ENCODE measurements at places on chromosomes 3 and 15.

DNA sequence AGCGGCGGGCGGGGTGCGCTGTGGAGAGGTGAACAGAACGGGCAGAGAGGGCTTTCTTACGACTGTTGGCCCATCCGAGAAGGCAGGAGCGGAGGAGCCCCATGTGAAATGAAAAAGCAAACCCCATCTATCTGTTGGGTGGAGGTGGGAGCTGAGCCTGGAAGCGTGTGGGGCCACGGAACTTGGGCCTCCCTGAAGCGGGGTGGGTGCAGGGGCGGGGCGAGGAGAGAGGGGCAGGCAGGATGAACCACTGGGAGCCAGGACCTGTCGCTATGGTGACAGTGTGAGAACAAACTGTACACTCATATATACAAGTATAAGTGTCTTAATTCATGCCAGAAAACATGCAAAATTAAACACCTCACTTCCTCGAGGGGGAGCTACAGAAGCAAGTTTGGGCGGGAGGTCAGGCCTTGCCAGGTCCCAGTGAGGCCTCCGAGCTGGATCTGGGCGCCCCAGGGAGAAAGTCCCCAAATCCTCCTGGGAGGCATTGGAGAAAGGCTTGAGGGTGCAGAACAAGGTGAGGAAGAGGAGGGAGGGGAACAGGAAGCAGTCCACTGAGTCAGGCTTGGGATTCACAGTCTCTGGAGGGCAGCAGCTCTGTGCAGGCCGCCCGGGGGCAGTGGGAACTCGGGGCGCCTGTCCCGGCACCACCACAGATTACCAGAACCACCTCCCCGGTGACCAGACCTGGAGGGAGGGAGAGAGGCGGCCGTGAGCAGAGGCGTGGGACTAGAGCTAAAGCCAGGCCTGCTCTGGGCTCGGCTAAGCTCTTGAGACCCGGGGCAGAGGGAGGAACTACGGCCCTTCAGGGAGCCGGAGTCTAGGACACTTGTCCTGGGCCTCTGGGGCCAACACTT, 34.8 kb downstream of the RBPMS2 start:
- no peak for DNase-seq
- no peaks in the 10 kb centered on the region for H3K4me1 ChIP-seq
- no peak overlapping the region for H3K4me3 ChIP-seq

GRCh38 chr3:98732286-98733052, 30.7 kb upstream of the ST3GAL6 start:
- peak overlapping the region; percentile 60 for H3K4me3 ChIP-seq
- peak; percentile 43 for DNase-seq
- H3K27me3 ChIP-seq, result peaks cover 73% of the 10 kb centered on the region

DNA sequence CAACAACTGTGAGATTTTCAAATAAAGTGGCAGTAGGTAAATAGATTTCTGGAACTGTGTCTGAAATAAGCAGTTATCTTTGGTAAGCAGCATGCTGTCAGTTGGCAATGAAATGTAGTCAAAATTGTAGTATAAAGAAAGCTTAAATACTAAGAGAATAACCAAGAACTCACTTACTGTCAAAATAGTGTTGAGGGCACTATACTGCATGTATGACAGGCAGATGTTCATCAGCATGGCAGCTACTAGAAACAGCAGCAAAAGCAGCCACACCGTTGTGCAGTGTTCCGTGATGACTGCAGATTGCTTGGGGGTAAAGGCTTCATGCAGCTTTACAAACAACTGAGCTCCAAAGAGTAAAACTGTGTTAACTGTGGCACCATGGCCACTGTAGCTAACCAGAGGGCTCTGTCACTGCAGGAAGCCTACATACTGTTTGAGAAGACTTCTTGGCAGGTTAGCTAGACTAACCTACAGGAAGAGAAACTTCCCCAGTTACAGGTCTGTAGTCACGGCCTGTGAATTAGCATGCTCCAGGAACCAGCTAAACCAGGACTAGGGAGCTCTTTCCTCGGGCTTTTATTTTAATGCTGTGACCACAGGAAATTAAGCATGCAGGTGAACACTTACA, 459.7 kb downstream of the TBL1XR1 start:
- no peak for DNase-seq
- H3K36me3 ChIP-seq, result no peaks in the 10 kb centered on the region
- H3K4me1 ChIP-seq, result no peaks in the 10 kb centered on the region
- no peak overlapping the region for H3K4me3 ChIP-seq
- no peaks in the 10 kb centered on the region for H3K27me3 ChIP-seq
- H3K27ac ChIP-seq, result no peak overlapping the region

DNA sequence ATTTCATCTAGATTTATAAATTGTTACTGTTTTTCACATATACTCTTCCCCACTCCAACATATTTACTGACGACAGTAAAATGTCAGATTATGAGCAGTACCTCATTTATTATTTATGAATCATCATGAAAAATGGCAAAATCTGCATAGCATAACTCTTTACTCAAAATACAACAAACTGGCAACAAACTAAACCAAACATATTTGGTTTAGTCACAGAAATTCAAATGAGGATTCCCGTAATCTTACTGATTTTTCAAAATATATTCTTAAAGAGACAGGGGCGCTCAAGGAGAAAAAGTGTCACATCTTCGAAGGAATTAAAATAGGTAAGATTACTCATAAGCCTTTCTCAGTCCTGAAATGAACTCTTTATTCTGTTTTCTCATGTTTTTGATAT, 3.0 kb upstream of the GPR87 start:
- peak overlapping the region; percentile 20 for H3K27ac ChIP-seq
- H3K4me3 ChIP-seq, result no peak overlapping the region
- no peak for DNase-seq
- H3K36me3 ChIP-seq, result peaks cover 3% of the 10 kb centered on the region
- H3K4me1 ChIP-seq, result peaks cover 42% of the 10 kb centered on the region
- no peaks in the 10 kb centered on the region for H3K27me3 ChIP-seq

- H3K4me3 ChIP-seq, result no peak overlapping the region
- no peaks in the 10 kb centered on the region for H3K4me1 ChIP-seq
- no peaks in the 10 kb centered on the region for H3K27me3 ChIP-seq
- no peak for DNase-seq
- H3K27ac ChIP-seq, result no peak overlapping the region
Measured at GRCh38 chr3:25339225-25339624, 88.8 kb upstream of the RARB start.

DNA sequence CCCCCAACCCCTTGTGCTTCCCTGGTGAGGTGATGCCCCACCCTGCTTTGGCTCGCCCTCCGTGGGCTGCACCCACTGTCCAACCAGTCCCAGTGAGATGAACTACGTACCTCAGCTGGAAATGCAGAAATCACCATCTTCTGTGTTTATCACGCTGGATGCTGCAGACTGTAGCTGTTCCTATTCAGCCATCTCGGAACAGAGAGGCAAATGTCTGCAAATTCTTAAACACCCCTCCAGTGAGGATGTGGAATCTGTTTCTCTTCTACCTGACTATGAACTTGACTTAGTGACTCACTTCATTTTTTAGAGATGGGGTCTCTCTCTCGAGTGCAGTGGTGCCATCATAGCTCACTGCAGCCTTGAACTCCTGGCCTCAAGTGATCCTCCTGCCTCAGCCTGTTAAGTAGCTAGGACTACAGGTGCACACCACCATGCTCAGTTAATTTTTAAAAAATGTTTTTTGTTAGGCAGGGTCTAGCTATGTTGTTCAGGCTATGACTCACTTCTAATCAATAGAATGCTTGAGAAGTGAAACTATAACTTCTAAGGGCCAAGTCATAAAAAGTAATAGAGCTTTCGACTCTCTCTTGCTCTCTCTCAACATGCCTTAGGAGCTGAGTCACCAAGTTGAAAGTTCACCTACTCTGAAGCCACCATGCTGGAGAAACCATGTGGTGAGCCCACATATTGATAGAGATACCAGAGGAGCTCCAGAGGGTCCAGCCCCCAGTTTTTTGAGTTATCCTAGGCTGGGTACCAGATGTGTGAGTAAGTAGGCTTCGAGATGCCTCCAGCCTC, 11.5 kb upstream of the PARP14 start:
- H3K27me3 ChIP-seq, result peaks cover 3% of the 10 kb centered on the region
- DNase-seq, result peak; percentile 55
- H3K4me3 ChIP-seq, result no peak overlapping the region

DNA sequence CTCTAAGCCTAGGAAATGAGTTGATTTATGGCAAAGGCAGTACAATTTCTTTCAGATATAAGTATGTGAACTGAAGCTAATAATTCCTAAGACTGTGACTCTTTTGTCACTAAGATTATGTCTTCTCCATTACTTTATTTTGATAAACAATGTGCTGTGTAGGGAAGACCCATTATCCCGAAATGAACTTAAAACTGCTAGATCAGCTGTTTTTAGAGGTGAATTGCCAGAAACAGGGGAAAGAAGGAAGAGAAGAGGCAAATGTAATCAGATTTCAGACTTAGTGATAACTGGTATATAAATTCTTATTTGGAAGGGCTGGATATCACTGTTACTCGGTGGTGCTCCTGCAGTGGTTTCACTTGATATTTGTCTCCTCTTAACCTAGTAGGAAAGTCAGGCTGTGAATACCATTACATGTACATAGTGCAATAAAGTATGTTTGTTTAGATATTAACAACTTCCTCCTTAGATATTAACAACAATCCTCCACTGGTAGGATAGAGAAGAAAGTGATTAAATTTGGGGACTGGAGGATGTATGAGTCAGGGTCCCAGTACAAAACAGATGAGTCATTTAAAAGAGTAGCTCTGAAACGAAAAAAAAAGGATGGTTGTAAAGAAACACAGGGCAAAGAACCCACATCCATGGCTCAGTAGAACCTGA, 338.5 kb upstream of the KCNH8 start:
- peaks cover 2% of the 10 kb centered on the region for H3K27me3 ChIP-seq
- H3K4me1 ChIP-seq, result peaks cover 7% of the 10 kb centered on the region
- no peak for DNase-seq
- no peak overlapping the region for H3K4me3 ChIP-seq

GRCh38 chr15:68580883-68581155, 2.0 kb downstream of the CORO2B start:
- no peaks in the 10 kb centered on the region for H3K36me3 ChIP-seq
- H3K4me3 ChIP-seq, result no peak overlapping the region
- H3K27me3 ChIP-seq, result peaks cover 50% of the 10 kb centered on the region
- H3K27ac ChIP-seq, result no peak overlapping the region
- DNase-seq, result no peak
- H3K4me1 ChIP-seq, result peaks cover 7% of the 10 kb centered on the region

DNA sequence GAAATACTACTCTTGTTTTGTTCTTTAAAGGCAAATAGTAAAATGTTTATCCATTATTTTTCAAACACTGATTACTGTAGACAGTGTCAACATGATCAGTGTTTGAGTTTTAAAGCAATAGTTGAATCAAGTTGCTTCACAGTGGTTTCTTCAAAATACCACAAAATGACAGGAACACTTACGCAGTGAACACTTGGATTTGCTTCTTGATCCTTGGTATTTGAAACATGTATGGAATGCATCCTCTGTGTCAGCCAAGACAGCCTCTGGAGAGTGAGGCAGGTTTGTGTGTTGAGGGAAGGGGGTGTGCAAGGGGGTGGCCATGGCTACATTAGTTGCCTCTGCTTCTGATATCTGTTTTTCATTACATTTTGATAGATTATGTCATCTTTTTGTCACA, 413.0 kb downstream of the RBMS3 start:
- no peak overlapping the region for H3K27ac ChIP-seq
- H3K36me3 ChIP-seq, result no peaks in the 10 kb centered on the region
- H3K27me3 ChIP-seq, result peaks cover 3% of the 10 kb centered on the region
- no peaks in the 10 kb centered on the region for H3K4me1 ChIP-seq
- no peak overlapping the region for H3K4me3 ChIP-seq

DNA sequence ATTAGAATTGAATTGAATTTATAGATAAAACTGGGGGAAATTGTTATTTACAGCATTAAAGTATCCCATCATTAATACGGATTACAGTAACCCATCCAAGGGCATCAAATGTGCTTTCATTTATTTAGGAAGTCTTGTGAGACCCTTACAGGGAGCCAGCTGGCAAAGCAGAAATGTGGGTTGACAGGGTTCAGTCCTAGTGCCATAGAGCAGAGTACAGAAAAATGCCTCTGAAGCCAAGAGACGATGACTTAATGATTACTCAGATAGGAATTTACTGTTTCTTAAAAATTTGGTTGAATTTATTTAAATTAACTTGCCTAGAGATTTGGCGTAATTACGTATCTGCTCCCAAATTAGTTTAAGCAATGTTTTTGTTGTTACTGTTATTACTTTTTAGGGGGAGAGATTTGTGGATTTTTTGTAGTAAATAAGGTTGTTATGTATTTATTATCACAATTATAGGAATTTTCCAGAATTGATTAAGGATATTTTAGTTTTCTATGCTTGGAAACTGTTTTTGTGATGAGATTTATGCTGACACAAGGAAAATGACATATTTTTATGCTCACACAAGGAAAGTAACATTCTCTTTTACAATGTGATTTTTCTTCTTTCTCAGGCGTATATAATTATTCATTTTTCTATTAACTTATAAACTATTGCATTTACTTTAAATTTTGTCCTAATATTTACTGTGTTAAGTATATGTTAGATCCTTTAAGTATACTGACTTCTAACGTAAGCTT, 152.0 kb downstream of the EPHA6 start:
- no peaks in the 10 kb centered on the region for H3K27me3 ChIP-seq
- no peaks in the 10 kb centered on the region for H3K4me1 ChIP-seq
- H3K27ac ChIP-seq, result no peak overlapping the region

DNA sequence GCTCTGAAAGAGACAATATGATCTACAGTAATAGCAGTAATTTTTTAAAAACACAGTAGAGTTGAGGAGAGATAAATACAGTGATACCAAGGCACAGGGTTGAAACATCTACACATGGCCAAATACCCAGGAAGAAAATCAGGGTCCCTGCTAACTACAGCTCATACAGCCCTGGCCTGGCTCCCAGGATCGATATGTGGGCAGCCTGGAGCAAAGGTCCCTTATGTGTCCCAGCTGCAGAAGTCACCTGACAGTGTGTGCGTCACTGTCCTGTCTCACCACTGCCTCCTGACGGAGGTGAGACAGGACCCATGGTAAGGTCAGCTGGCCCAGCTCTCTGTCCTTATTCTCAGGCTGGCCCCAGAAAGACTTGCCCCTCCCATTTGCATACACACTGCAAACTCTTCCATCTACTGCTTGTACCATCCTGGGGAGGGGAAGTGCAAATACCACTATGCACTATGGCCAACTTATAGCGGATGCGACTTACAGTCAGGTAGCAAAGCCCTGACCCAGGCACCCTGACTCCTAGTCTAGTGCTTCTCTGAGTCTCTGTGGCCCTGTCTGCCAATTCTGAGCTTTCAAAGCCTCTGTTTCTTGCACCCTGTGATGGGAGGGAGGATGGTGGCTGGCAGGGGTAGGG, 22.0 kb upstream of the BCL2L10 start:
- peaks cover 17% of the 10 kb centered on the region for H3K4me1 ChIP-seq
- no peak overlapping the region for H3K4me3 ChIP-seq
- no peak overlapping the region for H3K27ac ChIP-seq
- peaks cover 5% of the 10 kb centered on the region for H3K36me3 ChIP-seq
- no peaks in the 10 kb centered on the region for H3K27me3 ChIP-seq

Data from activated CD8-positive, alpha-beta memory T cell treated with anti-CD3 and anti-CD28 coated beads, Interleukin-2, amount 10 ng/mL, durations not matched to agents 7 days and 5 days (primary cell).